ENCODE measurements at places on chromosomes 11 and 22.

DNA sequence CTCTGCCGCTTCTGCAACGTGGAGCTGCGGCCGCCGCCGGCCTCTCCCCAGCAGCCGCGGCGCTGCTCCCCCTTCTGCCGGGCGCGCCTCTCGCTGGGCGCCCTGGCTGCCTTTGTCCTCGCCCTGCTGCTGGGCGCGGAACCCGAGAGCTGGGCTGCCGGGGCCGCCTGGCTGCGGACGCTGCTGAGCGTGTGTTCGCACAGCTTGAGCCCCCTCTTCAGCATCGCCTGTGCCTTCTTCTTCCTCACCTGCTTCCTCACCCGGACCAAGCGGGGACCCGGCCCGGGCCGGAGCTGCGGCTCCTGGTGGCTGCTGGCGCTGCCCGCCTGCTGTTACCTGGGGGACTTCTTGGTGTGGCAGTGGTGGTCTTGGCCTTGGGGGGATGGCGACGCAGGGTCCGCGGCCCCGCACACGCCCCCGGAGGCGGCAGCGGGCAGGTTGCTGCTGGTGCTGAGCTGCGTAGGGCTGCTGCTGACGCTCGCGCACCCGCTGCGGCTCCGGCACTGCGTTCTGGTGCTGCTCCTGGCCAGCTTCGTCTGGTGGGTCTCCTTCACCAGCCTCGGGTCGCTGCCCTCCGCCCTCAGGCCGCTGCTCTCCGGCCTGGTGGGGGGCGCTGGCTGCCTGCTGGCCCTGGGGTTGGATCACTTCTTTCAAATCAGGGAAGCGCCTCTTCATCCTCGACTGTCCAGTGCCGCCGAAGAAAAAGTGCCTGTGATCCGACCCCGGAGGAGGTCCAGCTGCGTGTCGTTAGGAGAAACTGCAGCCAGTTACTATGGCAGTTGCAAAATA lies 816 bp downstream of the PDE3B start:
- DNase-seq: peak; percentile 38

GRCh38 chr22:33401291-33401690 lies 343.1 kb upstream of the SYN3 start:
- DNase-seq: no peak

GRCh38 chr11:108751444-108751843 lies 86.6 kb downstream of the DDX10 start:
- DNase-seq: no peak

DNA sequence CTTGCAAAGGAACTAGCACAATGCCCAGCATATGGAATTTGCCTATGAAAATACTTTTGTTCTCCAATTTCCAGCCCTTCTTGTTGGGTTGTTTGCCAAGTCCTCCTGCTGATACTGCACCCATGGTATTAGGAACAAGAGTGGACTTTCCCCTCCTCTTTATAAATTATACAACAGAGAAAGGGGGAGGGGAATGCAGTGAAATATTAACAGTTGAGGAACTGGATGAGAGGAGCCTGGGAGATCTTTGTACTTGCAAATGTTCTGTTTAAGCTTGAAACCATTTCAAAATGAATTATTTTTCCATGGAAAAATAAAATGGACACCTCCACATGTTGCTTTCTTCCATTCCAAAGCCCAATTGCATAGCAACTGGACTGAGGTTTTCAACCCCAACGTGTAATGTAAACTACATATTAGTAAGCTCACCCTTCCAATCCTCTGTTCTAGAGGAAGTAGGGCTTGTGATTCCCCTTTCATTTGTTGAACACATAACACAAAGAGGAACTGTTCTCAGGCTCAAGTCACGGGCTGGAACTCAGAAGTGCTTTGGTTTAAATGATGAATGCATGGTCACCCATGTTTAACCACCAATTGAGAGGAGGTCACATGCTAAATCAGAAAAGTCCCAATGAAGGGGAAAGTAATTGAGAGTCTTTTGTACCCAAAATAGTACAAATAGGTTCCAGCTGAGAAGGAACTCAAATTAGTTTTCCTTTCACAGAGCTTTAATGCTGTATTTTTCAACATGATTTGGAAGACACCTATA lies 66.2 kb upstream of the ZC3H12C start:
- DNase-seq: no peak

DNA sequence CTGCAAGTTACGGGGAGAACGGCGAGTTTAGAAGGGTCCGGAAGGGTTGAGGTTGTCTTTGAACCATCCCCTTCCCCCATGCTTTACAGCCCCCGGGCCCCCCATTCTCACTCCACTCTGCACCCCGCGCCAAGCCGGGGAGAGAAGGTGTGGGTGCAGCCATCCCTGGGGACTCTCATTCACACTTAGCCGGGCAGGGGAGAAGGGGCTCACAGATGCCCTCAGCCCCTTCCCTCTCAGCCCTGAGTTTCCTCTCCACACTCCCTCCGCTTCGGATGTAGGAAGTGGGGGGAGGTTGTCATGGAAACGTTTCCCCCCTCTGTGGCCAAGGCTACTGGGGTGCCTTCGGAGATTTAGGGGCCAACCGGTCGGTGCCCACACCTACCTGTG lies 334 bp downstream of the CADM1 start:
- DNase-seq: no peak

DNA sequence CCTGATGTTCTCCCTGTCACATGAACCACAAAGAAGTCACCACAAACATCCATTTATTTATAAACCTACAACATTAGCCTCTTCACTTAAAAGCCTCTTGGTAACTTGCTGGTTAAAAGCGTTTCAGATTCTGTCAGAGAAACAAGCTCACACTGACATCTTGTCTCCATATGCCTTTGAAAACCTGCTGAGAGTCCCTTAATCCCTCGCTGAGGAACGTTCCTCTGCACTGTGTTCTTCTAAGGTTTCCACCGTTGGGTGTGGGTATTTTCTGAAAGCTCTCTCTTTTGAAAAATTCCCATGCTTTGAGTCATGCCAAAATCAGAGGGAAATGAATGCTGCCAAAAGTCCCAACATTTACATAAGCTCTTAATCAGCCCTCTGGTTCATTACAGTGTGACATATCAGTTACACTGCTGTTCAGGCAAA lies 149.8 kb downstream of the CCDC34 start:
- no peak for DNase-seq

- no peak for DNase-seq
These were observed 8.5 kb downstream of the TMEM132A start for GRCh38 chr11:60932605-60933356.

- no peak for DNase-seq
These were observed 1.2 kb downstream of the UBXN1 start for GRCh38 chr11:62677714-62678113.

GRCh38 chr11:74476536-74476935 lies 9.2 kb upstream of the KCNE3 start:
- no peak for DNase-seq

DNA sequence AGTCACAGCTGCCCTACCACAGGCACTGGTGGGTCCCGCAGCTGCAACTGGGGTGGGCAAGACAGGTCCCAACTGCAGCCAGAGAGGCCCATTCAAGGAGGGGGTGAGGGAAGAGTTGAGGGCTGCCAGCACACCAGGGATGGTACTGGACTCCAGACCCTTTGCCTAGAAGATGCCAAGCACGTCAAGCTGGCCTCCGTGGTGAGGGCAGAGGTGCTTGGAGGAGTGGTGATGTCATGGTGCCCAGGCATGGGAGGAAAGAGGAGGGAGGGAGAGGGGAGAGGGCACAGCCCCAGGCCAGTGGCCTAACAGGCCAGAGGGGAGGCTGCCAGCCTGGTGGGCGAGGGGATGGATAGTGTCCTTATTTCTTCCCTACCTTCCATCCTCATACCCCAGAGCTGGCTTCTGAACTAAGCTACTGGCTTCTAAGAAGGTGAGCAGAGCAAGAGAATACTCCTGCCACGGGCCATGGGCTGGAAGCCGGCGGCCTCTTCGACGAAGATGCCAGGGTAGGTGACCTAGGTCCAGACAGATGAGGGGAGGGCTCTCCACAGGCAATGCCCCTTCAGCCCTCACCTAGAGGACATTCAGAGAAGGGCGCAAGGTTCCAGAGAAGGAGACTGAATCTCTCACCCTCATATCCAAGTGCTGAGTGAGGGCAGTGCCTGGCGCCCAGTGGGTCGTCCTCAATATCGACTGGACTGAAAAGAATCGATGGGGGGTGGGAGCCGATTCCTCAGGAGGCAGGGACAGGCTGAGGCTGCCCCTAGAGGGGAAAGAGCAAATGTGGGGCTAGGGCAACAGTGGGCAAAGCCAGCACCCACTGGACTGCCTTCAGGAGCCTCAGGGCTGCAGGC lies 1.8 kb downstream of the SYT7 start:
- no peak for DNase-seq

- no peak for DNase-seq
These were observed 258.1 kb downstream of the C11orf87 start for GRCh38 chr11:109680127-109680526.

DNA sequence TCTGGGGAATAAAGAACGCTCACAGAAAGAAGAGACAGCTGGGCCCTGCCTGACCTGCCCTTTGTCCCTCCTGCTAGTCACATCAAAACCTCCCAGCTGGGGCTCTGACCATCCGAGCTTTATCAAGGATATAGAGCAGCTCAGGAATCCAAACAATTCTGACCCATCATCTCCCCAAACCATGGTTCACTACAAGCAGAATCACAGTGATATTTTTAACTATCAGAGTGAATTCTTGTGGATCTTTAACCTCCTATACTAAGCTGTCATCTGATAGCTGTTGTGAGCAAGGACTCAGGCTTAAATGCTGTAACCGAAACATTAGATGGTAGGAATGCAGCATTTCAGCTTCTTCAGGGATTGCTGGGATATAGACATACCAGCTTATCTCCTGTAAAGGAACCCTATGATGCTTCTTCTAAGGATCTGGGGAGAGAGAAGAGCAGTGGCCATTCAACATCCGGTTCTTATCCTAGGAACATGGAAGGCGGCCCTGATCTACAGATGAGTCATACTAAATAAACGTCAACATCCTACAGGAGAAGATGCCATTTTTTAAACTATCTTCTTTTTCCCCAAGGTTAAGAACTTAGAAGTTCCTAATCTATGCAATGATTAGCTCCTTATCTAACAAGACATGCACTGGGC lies 84.7 kb upstream of the AKIP1 start:
- no peak for DNase-seq

- no peak for DNase-seq
These were observed 2.9 kb downstream of the APOC3 start for GRCh38 chr11:116832350-116833290.

DNA sequence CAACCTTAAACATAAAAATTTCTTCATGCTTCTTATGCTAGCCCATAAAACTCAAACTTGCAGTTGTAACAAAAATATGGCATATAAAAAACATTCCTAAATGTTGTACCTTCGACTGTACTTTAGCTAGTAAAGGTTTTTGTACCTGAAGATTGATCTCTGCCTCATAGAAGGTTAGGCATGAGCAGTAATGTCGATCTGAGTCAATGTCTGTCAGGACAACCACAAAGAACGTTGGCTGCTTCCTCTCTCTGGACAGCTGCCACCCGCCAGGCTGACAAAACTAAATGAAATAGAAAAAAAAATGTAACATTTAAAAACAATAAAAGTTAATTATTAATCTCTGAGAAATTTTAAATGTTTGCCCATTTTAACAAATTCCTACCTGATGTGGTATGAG lies 251.3 kb downstream of the SBF2 start:
- DNase-seq: no peak

- no peak for DNase-seq
These were observed 118.7 kb upstream of the ANO1 start for GRCh38 chr11:69959461-69959860.

Measured in NCI-H1930 (cell line).